ENCODE measurements at places on chromosomes 13 and 19.

GRCh38 chr19:7846155-7846646, 16.2 kb downstream of the EVI5L start:
- DNase-seq = no peak

DNA sequence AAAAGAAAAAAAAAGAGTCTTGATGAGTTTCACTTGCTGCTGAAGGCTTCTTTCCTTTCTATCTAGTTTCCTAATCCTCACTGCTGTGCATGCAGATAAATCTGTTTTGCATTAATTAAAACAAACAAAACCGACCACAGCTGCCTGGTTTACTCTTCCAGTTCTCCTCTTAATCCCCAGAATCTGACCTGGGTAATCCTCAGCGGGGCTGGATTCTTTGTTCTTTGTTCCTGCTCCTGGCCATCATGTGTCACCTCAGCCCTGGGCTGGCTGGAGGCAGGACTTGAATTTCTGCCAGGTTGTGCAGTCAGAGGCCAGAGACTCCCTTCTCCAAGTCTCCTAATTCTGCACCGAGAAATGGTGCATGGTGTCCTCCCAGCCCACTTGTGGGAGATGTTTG, 52.2 kb upstream of the CYP4F8 start:
- no peak for DNase-seq

DNA sequence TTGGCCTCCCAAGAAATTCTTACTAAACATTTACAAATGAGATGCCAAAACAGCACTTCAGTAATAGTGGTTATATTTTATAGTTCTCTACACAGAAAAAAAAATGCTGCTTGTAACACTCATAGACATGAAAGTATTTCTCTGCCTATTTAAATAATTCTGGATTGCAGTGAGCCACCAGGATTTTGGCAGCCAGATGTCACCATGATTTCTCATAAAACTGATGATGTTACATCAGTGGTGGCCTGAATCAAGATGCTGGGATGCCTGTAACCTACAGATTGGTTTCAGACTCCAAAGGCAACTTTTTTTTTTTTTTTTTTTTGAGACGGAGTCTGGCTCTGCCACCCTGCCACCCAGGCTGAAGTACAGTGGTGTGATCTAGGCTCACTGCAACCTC, 2.7 kb upstream of the CAPS start:
- DNase-seq = no peak

- no peak for DNase-seq
Measured at GRCh38 chr13:40080676-40081075, 425.2 kb downstream of the COG6 start.

DNA sequence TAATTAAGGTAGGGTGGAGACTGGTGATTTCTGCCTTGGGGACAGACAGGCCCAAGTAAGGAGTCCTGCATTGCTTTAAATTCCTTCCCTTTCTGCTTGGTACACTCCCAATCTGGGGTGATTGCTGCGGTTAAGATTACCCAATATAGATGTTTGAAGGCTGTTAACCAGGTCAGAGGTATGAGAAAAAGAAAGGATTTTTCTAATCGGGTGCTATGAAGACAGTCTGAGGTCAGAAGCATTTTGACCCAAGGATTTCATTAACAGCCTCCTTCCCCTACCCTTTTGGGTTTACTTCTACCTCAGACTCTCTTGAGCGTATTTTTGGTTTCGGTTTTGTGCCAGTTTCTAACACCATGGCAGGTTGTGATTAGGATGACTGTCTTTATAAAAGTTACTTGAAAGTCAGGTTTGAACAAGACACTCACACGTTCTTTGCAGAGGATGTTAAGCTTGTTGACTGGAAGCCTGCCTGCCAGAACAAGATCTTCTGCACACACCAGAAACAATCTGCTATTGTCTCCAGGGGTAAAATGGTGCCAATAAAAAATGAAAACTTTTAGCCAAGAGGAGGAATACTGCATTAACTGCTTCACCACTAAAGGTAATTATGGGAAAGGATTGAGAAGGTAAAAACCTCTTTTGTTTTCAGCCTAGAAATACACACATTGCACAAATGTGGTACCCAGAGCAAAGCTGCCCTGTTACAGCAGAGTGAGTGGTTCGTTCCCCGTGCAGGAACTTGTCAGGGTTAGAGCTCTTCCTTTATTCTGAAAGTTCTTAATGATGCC, 108.8 kb downstream of the NDFIP2 start:
- no peak for DNase-seq

- DNase-seq = no peak
Measured at GRCh38 chr13:40452741-40453334, 213.6 kb downstream of the FOXO1 start.

DNA sequence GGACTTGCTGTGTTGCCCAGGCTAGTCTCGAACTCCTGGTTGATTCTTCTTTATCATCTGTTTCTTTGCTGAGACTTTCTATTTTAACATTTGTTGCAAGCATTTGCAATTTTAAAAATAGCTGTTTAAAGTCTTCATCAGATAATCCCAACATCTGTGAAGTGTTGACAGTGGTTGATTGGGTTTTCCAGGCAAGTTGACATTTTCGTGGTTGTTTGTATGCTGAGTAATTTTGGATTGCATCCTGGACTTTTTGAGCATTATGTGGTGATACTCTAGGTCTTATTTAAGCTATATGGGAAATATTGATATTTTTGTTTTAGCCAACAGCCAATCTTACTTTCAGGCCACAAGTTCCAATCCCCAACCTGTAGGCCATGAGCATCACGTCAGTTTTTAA, 25.1 kb downstream of the AP1M1 start:
- no peak for DNase-seq

GRCh38 chr19:8305798-8306197, 2.4 kb downstream of the CD320 start:
- peak; percentile 20 for DNase-seq

DNA sequence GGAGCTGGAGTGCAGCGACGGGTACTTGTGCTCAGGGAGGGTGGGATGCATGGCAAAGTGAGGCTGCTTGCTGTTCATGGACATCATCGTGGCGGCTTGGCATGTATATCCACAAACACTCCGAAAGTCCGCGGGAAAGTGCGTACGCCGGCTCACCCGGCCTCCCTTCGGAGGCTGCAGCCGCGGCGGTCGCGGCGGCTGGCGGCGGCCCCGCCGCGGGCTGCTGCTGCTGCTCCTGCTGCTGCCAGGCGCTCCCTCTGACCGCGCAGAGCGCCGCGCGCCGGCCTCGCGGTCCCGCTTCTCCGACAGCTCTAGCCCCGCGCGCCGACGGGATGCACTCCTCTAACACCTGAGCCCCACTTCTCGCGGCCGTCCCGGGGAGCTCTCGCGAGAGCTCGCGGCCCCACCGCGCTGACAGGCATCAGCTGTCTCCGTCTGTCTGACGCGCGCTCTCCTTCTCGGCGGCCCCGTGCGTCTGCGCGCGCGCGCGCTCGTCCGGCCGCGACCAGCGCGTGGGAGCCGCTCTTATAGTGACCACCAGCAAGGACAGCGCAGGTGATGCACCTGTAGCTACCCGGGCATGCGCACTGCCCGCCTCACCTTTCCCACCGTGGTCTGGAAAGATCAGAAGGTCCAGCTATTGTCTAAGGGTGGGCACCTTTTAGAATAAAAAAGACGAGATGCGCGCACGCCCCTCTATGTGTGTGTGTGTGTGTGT, at the start of gene POU4F1:
TSS of gene POU4F1 (minus strand) at position 313 of the 718 bp plus-strand sequence. CDS start at position 87, 226 bp downstream.
- no peak for DNase-seq

- no peak for DNase-seq
Measured at GRCh38 chr13:88189728-88190127, 518.6 kb downstream of the SLITRK5 start.

DNA sequence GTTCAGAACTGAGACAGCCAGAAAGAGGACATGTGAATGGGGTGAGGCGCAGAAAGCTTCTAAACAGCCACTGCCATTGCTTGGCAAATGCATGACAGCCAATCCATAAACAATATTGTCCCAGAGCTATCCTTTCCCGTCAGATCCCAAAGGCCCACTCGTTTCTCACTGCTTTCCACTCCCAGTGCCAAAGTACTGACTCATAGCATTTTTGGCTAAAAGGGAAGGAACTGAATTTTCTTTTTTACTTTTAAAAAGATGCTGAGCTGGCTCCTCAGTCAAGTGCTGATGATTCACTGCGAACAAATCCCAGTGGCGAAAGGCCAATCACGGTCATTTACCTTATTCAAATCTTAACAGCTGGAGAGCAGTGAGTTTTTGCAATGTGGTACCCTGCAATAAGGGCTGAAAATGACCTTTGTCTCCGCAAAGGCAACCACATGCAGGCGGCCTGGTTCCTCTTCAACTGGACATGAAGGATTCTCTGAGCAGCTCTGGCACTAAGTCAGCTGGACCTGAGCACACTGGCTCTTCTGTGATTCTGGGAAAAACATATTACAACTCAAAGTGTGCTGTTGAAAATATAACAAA, 151.7 kb downstream of the DCLK1 start:
- DNase-seq = no peak

DNA sequence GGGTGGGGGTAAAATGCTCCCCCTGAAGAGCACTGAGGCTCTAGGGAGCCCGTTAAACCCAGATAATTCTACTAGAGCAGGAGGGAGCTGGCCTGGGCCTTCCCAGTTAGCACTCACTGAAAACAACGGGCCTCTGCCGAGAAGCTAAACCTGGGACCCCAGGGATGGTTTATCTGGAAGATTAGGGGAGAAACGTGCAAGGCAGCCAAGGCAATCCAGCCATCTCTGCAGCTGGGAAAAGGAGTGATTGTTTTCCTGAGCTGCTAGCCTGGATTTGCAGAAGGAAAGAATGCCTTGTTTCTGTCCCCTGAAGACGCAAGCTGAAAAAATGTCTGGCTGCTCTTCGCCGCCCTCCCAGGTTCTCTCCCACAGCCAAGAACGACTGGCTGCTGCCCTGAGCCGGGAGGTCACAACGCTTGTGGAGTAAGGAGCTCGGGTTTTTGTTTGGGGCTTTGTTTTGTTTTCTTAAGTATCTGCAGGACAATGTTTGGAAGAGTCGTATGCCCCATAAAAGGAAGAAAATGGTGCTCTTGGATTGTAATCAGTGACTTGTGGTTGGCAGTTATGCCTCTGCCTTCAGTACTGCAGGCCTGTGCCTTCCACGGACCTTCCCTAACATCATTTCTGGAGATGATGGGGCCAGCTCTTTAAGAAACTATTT, 31.5 kb downstream of the COL4A2 start:
- DNase-seq = no peak

- no peak for DNase-seq
Measured at GRCh38 chr19:46351241-46352041, 4.6 kb downstream of the PPP5C start.

DNA sequence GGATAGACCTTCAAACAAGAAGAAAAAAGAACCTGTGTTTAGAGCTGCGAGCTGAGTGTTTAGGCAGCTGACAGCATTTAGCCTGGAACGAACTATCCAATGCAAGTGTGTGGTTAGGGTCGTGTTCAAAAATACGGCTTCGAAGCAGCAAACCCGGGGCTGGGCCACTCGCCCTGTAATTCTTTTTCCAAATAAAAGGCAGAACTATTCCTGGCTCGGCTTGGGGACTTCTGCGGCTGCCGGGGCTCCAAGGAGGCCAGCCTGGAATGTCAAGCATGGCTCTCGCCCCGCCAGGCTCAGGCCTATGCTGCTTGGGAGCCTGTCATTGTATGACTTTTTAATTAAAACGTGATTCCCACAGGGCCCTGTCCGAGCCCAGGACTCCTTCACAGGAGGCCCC, 51.7 kb upstream of the KLF2 start:
- no peak for DNase-seq

DNA sequence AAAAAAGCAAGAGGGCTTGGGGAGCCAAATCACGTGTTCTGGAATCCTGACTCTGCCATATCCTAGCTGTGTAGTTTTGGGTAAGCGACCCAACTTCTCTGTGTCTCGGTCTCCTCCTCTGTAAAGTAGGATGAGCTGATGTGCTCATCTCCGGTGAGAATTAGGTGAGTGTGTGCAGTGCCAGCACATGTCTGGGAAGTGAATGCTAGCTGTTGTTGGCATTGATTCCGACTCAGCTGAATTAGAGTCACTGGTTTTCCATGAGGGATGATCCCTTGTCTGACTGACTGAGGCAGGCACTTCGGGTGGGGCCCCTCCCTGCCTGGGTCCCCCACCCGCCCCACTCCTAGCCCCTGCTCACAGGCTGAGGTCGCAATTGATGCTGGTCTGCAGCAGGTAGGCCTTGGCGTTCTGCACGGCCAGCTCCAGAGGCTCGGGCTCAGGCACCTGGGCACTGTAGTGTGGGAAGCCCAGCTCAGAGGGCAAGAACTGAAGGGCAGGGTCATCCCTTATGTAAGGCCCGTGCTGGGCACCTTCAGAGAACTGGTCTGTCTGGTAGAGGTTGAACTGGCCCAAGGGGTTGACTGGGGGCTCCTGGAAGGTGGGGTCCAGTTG, 835 bp downstream of the RSPH6A start:
- no peak for DNase-seq

DNA sequence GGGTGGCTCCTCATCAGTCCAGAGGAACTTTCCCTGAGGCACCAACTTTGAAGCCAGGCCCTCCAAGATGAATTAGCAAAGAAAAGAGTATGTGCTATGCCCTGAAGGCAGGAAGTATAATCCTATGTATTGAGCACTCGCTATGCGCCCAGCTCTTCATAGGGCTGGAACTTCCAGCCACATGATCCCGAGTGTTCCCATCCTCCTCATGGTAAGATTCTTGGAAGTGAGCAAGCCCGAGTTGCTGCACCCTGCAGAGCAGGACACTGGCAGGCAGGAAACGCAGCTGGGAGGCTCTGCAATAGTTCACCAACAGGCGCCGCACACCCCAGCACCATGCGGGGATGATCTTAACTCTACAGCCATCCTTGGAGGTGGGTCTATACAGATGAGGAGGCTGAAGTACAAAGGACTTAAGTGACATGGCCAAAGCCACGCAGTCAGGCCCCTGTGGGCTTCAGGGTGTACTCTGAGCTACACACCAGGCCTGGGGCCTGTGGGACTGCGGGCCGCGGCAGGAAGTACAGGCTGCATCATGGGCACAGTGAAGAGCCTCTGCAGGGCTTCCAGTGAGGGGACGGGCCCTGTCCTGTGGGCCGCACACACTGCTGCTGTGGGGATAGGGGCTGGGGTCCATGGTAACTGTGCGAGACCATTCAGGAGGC, 25.1 kb downstream of the C19orf47 start:
- DNase-seq = peak; percentile 19

DNA sequence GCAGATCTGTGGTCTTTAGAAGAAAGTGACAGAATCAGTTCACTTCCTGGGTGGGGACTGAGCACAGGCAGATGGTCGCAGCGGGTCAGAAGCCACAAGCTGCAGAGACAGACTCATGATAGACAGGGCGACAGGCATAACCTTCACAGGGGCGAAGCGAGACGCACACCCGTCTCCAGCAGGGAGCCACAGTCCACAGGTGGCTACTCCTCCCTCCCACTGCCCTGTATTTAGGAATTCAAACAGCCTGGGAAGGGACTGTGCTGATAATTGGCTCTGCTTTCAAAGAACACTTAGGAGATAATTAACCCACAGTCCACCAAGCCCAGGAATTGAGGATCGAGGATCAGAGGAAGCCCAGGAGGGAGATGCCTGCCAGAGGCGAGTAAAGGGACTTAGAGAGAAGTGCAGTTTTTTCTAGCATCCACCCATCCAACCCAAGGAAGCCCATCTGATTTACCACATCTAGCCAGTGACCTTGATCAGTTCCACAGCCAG, 23.2 kb downstream of the RFX2 start:
- no peak for DNase-seq

All from cardiac septum (tissue), 1 donor.